ENCODE measurements at places on chromosomes 3 and 15.
A peak's percentile ranks its signal among the peaks of the same experiment; 100 is the strongest.

DNA sequence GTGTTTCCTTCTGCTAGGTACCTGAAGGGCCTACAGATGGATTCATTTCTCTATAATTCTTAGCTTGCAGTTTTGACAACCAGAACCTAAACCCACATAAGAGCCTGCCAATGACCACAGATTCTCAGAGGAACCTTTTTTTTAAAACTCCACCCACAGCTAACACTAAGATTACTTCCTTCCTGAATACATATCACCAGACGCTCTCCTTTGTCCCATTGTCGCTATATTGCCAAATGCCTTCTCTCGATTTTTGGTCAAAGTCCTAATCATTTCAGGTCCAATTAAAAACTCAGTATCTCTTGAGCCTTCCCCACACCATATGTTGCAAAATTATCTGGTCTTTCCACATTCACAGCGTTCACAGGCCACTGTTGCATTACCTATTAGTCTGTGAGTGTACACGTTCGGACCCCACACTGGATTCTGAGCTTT lies 12.4 kb downstream of the ZNF710 start:
- DNase-seq, result peak; percentile 15

DNA sequence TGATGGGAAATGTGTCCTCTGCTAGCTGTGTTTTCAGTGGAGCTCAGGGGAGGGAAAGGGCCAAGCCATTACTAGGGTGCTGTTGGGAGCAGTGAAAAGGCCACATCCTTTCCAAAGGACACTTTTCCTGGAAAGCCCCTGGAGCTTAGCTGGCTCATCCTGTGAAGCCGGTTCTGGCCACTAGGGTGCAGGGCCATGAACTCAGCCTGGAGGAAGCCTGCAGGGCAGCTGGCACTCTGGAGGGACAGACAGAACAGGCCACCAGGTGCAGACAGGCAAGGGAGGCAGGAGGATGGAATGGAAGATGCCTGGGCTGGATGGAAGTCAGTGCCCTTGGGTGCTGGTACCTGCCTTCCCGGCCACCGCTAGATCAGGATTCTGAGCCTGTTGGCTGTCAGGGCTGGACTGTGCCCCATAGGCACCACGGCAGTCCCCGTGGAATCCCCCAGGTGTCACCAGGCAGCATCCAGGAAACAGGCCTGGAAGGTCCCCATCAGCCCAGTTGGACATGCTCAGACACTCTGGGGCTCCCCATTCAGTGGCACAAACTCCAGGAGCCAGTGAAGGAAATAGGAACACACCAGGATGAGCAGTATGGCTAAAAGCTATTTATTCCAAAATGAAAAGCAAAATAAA lies 76.2 kb upstream of the C2CD4B start:
- peak; percentile 15 for DNase-seq

DNA sequence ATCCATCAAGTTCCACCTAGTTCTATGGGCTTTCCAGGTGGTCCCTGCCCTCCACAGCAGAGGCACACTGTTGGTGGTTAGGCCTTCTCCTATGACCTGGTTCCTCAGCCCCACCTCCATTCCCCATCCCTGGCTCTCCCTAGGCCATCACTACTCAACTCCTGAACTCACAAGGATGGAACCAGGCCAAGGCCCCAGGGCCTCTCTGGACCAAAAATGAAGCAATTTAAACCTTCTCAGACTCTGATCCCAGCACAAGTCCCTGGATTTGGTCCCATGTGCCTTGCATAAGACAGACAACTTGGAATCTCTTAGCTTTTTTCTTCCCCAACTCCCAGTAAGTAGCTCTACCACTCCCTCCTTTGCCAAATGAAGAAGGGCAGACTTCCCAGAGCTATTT lies 14.4 kb upstream of the ACAN start:
- no peak for DNase-seq

- DNase-seq, result peak; percentile 29
These were observed 127.4 kb upstream of the ABHD17C start for GRCh38 chr15:80567721-80568157.

DNA sequence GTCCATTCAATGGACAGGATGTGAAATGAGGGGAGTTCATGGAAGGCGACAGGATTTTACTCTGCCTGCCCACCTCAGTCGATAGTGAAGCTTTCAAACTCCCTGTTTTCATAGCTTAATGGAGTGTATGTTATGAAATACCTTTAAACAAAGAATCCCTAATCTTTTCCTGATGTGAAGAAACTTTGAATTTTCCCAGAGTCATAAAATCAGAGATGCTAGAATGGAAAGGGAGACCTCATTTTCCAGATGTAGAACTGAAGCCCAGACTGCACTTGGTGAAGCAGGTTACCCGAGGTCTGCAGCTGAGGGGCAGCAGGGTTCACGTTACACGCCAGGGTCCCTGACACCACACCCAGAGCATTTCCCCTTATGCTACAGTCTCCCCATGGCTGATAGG lies 34.7 kb upstream of the LACTB start:
- DNase-seq, result no peak

- DNase-seq, result no peak
These were observed 339.8 kb downstream of the THSD4 start for GRCh38 chr15:71455107-71455506.

DNA sequence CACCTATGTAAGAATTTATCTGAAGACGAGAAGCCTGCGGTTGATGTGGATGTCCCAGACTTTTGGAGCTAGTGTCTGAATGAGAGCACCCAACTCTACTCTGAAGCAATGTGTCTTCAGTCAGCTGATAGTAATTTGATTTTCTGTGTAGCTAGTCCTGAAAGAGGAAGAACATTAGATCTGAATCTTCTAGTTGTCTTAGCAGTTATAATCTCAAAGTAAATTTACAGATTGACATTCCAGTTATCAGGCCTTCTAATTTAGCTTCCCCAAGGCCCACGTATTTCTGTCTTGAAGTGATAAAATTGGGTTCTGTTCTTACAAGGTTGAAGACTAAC lies 1.5 kb downstream of the TCAIM start:
- DNase-seq, result no peak

DNA sequence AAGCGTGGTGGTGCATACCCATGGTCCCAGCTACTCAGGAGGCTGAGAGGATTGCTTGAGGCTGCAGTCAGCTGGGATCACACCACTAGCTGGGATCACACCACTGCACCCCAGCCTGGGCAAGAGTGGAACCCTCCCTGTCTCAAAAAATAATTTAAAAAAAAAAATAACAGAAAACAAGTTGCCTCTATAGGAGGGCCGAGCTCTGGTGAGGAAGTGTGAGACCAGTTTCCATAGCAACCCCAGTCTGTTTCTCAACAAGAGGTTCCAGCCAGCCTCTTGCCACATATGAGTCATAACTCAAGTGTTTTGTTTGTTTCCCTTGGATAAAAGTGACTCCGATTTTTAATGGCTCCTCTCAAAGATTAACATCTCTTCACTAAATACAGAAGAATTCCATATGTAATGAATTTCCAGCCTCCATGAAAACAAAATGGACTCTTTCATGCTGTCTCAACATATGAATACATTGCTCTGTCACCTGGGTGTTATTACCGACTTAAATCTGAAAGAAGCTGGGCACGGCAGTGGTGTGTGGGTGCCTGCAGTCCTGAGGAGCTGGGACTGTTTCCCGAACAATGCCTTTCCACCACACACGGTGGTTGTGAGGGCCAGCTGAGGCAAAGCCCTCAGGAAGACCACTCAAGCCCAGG lies 19.7 kb downstream of the TMEM43 start:
- peak; percentile 74 for DNase-seq

DNA sequence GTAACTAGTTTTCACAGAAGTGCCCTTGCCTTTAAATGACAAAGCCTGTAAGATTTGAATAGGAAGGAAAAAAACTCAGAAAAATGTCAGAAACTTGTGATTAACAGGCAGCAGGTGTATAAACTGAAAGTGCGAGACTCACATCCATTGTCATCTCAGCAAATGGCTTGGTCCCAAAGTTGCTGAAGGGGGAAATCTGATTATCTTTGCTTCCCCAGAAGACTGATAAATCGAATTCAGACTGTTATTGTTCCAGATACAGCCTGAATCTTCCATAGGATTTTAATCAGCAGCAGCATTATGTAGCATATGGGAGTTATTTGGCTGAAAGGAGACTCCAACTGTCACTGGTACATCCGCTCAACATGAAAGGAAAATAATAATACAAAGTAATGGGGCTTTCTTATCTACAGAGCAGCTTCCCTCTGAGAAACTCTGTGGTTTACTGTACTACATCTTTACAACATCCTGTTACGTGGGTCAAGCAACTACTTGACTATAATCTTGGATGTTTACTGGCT lies 550.4 kb upstream of the CCDC54 start:
- no peak for DNase-seq

DNA sequence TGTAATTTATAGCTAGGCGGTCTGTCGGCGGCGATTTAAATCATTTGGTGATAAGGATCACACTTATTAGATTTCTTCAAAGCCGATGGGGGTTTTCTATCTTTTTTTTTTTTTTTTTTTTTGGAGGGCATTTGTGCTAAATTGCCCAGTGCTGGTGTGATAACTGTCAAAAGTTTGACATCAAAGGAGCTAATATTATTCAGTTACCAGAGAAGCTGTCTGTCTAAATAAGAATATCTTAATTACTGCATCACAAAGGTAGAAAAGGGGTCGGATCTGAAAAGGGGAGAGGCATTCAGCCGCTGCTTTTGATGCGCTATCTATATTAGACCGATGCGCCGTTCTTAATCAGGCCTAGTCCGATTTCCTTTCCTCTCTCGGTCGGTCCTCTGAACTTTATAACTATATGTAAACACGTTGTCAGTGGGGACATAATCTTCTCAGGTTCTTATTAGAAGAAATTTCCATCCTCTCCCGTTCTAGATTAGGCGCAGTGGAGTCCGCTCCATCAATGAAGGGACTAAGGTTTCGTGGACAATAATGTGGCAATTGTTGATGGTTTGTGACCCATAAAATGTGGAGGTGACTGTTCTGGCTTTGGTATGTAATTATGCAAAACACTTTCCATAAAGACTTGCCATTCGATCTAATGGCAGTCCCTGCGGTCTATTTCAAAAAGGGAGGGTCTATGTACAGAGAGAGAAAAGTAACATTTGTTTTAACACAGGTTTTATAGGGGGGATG lies 31.7 kb downstream of the NR2F2 start:
- DNase-seq, result no peak

DNA sequence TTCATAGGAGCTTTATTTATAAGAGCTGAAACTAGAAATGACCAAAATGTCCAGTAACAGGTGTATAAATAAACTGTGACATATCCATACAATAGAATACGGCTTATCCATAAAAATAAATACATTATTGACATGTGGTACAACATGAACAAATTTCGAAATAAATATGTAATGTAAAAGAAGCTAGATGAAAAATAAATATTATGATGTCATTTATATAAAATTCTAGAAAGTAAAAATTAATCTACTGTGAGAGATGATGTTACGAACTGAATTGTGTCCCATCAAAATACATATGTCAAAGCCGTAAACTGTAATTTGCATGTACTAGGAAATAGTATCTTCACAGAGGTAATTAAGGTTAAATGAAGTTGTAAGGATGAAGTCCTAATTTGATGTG lies 1104.9 kb downstream of the NSUN3 start:
- no peak for DNase-seq

DNA sequence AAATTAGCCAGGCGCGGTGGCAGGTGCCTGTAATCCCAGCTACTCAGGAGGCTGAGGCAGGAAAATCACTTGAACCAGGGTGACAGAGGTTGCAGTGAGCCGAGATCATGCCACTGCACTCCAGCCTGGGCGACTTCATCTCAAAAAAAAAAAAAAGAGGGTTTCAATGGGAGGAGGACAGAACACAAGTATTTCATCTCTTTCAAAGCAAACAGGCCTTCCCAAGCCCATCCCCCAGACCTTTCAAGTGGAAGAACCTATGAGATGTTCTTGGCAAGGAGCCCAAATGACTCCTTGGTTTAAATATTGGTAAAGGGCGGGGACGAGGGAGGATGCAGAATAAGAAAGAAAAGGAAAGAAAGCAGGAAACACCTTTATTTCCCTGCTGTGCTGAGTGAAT lies 62.2 kb upstream of the MCF2L2 start:
- DNase-seq, result no peak

DNA sequence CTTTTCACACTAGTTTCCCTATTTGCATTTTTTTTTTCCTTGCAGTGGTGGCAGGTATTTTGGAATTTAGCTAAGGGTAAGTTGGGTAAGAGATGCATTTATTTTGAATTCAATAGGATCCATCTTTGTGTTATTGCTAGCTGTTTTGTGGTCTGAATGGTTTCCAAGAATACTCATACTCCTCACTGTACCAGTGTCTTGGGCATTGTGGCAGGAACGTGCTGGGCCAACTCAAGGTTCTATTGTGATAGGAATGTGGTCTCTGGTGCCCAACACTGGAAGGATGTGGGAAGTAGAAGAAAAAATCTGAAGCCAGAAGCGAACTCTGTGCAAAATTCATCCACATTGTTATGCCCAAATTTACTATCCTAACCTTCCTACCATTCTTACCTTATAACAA lies 135.6 kb downstream of the RBMS3 start:
- no peak for DNase-seq

- no peak for DNase-seq
These were observed 234.8 kb upstream of the NR2E3 start for GRCh38 chr15:71575474-71576045.

- DNase-seq, result no peak
These were observed 17.1 kb downstream of the BLOC1S6 start for GRCh38 chr15:45604326-45604725.

GRCh38 chr3:197555281-197556261 lies at the start of gene BDH1:
BDH1 (minus strand) TSS chr3:197555968; CDS start chr3:197546443, 9,525 bp downstream.
- DNase-seq, result peak; percentile 78

GRCh38 chr3:141021261-141021660 lies 29.9 kb upstream of the SPSB4 start:
- no peak for DNase-seq

DNA sequence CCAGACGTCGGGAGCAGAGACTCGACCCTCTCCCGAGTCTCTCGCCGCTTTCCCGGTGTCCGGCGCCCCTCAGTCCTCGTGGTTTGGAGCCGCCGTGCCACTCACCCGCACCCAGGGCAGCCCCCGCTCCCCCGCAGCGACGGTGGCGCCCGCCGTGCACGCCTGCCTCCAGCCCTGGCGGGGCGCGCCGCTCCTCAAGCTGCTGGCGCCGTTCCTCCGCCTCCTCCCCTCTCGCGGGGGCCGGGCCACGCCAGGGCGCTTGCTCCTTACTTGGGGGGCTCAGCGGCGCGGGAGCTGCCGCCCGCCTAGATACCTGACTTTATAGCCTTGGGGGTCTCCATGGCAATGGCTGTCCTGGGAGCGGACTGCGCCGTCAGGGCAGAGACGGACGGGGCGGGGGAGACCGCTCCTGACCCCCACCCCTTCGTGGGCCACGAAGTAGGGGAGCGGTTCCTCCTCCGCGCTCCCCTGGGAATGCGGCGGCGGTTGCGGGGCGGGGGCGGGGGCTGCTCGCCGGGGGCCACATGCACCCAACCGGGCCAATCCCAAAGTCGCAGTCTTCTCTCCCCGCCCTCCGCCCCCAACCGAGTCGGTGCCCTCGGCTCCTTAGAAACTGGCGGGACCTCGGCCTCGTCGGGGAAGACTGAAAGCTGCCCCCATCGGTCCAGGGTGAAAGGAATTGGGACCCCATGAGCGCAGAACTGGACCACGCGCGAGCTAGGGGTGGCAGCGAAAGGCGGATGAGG lies at the start of gene ANKRD63:
Gene ANKRD63, minus strand, starts transcription at position 196 of the 746 bp plus-strand sequence. CDS start 478 bp downstream, outside the sequence.
- DNase-seq, result peak; percentile 39

All from activated CD4-positive, alpha-beta memory T cell treated with anti-CD3 and anti-CD28 coated beads for 36 hours (primary cell).